ENCODE measurements at places on chromosomes 6 and 20. TPM values are rescaled to one million over a fixed set of nuclear protein-coding genes. Genes with fewer than 3 reads are reported as not detected.

Gene GPX5
- not detected for total RNA-seq

Gene RPS18
- total RNA-seq: 1,914 TPM

Gene BEND6
- 12.4 TPM for total RNA-seq

Gene NKAIN2
- under 0.01 TPM for total RNA-seq

Gene RFX6
- total RNA-seq: not detected

Gene MTO1
- total RNA-seq: 34.3 TPM

Gene SLC13A3
- total RNA-seq: 2.2 TPM

Gene TNNC2
- 0.39 TPM for total RNA-seq

Gene MEP1A
- total RNA-seq: not detected

Gene LY6G5B
- total RNA-seq: 4.0 TPM

Gene TFAP2C
- total RNA-seq: not detected

Gene C6orf15
- not detected for total RNA-seq

Gene SYNJ2
- total RNA-seq: 91.0 TPM

Gene OR12D3
- not detected for total RNA-seq

Gene SNX5
- 59.6 TPM for total RNA-seq

Gene MYLK4
- total RNA-seq: 0.43 TPM

Gene CTAGE9
- not detected for total RNA-seq

Gene DDX27
- 27.9 TPM for total RNA-seq

Gene SNPH
- 12.0 TPM for total RNA-seq
